ENCODE measurements at places on chromosomes 5 and 9.

DNA sequence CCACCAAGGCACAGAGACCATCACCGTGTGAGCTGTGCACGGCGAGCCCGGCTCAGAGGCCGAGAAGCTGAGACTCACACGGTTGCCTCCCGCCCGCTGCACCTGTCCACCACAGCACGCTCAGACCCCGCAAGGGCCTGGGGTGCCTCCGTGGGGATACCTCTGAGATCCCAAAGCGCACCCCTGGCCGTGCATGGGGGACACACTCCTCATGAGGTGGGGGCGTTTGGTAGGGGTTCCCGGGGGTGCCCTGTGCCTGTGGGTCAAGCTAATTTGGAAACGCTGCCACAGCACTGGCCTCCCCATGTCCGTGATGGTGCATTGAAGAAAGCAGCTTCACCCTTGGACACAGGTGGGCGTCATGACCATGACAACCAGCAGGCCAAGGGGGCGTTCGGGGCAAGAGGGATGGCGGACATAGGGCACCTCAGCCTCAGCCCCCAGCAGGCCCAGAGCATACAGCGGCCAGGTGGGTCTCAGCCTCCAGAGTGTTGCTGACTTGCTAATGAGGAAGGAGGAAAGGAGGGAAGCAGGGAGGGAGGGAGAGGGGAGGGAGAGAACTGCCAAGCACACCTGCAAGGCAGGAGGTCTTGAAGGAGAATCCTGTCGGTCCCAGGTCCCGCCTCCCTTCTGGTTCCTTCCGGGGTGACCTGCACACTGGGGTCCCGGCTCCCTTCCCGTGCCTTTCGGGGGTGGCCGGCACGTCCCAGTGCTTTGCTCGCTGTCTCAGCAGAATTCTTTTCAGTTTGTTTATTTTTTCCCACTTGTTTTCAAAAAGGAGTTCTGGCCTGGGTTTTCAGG lies 34.7 kb downstream of the GLT6D1 start:
- DNase-seq: peak; percentile 30

- no peak for DNase-seq
Observed at GRCh38 chr9:81893929-81894328, 34.3 kb upstream of the SPATA31D4 start.

DNA sequence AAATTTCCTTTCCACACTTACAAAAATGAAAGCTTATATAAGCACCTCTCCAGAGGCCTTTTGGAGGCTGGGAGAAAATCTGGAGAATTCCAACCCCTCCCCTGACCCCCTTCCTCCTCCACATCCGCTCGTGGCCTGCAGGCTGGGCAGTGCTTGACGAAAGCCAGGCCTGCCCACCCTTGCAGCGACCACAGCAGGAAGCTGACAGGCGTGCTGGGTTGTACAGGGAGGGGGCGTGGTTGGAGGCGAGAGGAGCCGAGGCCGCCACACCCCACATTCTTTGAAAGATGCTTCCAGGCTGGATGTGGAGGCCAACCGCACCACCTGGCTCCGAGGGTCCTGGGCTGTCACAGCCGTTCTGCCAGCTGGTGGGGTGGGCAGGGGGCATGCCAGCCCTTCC lies 47.8 kb upstream of the IER5L start:
- DNase-seq: no peak

GRCh38 chr5:146400201-146400600 lies 46.9 kb upstream of the TCERG1 start:
- DNase-seq: no peak

DNA sequence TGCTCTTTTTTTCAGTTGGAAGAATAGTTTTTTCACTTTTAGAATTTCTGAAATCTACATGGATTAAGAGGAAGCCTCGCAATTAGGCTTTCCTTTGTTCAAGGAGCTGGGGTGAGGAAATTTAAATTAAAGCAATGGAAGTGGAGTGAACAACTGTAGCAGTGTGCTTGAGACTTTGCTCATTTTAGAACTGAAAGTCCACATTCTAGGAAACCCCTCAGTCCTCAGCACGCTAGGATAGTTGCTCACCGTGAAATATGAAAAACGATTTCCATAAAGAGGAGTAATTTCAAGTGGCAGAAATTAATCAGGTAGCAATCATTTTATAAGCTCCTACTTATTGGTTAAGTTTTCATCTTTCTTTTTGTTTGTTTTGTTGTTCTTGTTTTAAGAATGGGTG lies 243.0 kb upstream of the ITGA1 start:
- DNase-seq: no peak

- no peak for DNase-seq
Observed at GRCh38 chr5:97400537-97400936, 217.5 kb upstream of the RIOK2 start.

GRCh38 chr5:146995878-146996277 lies 117.3 kb upstream of the PPP2R2B start:
- DNase-seq: peak; percentile 84

DNA sequence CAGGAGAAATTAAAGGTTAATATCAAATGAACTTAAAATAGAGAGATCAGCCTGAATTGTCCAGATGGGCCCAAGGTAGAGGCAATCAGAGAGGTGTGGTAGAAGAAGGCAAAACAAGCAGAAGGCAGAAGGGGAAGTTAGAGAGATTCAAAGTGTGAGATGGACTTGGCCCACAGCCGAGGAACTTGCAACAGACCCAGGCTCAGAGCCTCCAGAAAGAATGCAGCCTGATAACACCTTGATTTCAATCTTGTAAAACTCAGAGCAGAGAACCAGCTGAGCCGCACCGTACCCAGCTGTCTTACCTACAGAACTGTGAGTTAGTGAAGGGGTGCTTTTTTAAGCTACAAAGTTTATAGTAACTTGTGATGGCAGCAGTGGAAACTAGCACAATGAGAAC lies 190.9 kb downstream of the RFK start:
- DNase-seq: no peak

DNA sequence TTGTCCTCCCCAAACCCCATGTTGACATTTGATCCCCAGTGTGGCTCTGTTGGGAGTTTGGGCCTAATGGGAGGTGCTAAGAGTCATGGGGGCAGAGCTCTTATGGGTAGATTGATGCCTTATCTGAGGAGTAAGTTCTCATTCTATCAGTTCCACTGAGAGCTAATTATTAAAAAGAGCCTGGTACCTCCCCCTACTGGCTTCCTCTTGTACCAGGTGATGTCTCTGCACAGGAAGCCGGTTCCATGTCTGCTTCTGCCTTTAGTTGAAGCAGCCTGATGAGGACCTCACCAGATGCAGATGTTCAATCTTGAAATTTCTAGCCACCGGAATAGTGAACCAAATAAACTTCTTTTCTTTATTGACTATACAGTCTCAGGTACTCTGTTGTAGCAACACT lies 10.8 kb downstream of the GABRB2 start:
- peak; percentile 62 for DNase-seq

DNA sequence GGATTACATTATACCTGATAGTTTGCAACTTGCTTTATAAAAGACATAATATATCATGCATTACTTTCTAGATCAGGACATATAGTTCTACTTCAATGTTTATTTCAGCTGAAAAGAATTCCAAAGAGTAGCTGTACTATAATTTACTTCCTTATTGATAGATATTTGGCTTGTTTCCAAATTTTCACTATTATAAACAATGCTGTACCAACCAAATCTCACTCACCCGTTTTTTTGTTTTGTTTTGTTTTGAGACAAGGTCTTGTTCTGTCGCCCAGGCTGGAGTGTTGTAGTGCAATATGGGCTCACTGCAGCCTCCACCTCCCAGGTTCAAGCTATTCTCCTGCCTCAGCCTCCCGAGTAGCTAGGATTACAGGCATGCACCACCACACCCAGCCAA lies 132.7 kb downstream of the GNAQ start:
- peak; percentile 6 for DNase-seq

- peak; percentile 69 for DNase-seq
Observed at GRCh38 chr9:29212397-29213387, 1639.4 kb upstream of the C9orf72 start.

DNA sequence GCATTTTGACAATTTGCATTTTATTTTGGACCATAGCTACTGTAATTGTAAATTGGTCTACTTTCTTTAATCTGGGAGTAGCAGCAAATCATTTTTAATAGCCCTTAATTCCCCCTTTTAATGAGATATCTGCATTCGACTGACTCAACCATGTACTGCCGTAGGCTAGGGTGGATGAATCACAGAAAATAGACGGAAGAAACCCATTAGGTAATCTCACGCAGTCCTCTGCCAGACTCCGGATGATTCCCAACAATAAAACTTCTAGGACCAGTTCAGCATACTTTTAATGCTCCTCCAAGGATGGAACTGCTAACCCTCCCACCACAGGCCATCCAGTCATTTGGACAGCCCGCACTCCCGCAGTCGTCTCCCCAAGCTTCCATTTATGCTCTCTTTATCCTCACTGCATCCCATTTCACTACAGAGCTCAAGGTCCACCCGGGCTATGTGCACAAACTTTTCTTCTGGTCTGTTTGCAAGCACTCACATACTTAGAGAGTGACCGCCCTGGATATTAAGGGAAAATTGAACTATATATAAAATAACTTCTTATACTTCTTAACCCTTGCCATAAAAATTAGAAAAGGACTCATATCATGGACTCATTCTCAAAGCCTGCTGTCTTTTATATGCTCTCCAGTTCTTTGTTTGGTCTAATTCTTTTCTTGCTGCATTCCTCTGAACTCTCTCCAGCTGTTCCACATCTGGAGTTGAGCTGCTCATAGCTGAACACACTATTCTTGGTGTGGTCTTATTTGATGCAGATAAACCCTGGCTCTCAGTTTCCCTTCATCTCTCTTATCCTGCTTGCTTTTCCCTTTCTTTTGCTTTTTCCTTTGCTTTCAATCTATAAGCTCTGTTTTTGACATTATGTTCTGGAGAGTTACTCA lies 326.6 kb downstream of the ARL15 start:
- no peak for DNase-seq

GRCh38 chr5:143716881-143717280 lies 95.1 kb upstream of the HMHB1 start:
- DNase-seq: no peak

DNA sequence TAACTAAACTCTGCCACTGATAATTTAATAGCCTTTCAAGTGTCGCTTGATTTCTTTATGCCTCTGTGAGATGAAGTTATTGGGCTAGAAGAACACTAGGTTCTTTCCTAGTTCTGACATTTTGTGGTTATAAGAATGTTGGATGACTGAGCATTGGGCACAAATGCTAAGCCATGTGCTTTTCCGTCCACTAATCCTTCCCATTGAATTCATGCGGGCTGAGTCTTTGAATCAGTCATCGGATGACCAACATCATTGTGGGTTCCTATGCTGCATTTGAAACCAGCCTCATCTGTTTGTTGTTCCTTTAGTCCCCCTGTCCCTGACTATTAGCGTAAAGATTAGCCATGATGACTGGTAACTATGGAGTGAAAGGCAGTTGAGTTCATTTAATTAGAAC lies 58.5 kb downstream of the ALDH1A1 start:
- DNase-seq: no peak

GRCh38 chr5:101160002-101160401 lies 256.9 kb upstream of the ST8SIA4 start:
- no peak for DNase-seq

GRCh38 chr9:91143642-91144041 lies 218.1 kb downstream of the AUH start:
- no peak for DNase-seq

GRCh38 chr9:87338088-87338989 lies 159.3 kb upstream of the DAPK1 start:
- DNase-seq: no peak

GRCh38 chr5:26582350-26583045 lies 455.9 kb downstream of the CDH9 start:
- peak; percentile 28 for DNase-seq

- peak; percentile 60 for DNase-seq
Observed at GRCh38 chr5:66666778-66667177, 70.6 kb downstream of the MAST4 start.

DNA sequence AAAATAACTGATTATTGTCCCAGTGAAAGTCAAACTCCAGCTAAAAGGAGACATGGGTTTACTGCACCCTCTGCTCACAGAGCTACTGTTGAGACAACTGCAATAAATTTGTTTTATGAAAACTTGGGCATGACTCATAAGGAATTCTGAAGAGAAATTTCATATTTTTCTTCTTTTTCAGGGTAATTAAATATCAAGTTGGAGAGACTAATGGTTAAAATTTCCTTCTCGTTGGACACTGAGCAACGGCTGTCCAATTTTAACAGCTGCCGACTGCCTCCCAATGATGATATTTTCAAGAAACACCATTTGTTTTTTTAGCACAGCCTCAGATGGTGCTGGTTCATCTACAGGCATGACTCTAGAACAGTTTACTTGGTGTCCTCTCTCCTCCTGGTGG lies 259.2 kb upstream of the RGMB start:
- no peak for DNase-seq

- peak; percentile 43 for DNase-seq
Observed at GRCh38 chr5:80987078-80987766, 27.1 kb downstream of the RASGRF2 start.

GRCh38 chr5:66810848-66811261 lies 214.7 kb downstream of the MAST4 start:
- DNase-seq: no peak

DNA sequence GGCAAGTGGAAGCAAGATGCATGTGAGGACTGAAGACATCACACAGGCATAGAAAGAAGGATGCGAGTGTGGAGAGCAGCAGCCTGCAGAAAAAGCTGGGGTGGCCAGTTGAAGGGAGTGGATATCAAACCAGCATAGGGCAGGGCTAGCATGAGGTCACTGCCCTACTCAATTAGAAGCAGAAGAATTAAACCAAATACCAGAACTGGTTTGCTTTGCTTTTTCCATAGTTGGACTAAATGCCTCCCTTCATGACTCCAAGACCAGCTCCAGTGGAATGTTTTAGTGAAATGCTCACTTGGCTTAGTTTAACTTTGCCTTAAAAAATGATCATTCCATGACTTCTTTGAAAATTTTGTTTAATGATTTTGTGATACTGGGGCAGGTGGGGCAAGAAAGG lies 45.8 kb downstream of the TMEM167A start:
- DNase-seq: no peak

DNA sequence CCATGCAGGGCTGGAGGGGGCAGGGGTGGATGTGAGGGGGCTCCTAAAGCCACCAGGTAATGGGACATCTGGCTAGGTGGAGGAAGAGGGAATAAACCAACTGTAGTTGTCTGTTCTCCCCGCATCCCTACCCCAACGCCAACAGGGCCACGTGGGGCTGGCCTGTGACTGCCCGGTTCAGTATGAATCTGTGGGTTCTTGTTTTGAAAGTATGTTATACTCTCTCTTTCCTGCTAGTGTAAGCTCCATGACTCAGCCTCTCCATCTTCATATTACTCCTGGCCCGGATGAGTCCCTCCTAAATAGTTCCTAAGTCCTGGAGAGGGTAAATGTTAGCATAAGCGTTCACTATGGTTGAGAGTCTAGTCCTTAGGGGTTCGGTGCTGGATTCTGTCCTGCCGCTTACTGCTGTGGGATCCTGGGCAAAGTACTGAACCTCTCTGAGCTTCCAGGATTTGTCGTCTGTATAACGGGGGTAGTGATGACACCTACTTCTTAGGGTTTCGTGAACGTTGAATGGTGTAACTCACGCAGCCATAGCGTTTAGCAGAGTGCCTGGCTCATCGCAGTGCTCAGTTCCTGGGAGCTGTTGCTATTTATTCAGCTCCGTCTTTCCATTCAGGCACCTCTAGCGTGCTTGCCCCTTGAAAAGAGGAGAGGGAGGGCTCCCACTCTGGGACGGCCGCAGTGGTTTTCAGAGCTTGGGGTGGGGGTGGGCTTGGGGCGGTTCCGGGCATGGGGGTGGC lies 28.8 kb downstream of the LHX2 start:
- DNase-seq: peak; percentile 59

- no peak for DNase-seq
Observed at GRCh38 chr5:93348231-93348630, 232.8 kb downstream of the NR2F1-AS1 start.

GRCh38 chr5:35195472-35195852 lies 34.8 kb downstream of the PRLR start:
- no peak for DNase-seq
